ENCODE measurements at places on chromosomes 11 and 22. TPM values are rescaled to one million over a fixed set of nuclear protein-coding genes. Genes with fewer than 3 reads are reported as not detected.

- DNase-seq: no peak
Observed at GRCh38 chr11:128691802-128692752, 1.8 kb upstream of the FLI1 start.

The SERPING1 gene
- 516 TPM for total RNA-seq

The TBX1 gene
- total RNA-seq: 3.0 TPM

The MMP27 gene
- not detected for total RNA-seq

The NCAPD3 gene
- total RNA-seq: 15.8 TPM

The SYT7 gene
- total RNA-seq: 2.4 TPM
